Epithelial cell of prostate (primary cell): ENCODE measurements at places on chromosomes 16 and 17.

DNA sequence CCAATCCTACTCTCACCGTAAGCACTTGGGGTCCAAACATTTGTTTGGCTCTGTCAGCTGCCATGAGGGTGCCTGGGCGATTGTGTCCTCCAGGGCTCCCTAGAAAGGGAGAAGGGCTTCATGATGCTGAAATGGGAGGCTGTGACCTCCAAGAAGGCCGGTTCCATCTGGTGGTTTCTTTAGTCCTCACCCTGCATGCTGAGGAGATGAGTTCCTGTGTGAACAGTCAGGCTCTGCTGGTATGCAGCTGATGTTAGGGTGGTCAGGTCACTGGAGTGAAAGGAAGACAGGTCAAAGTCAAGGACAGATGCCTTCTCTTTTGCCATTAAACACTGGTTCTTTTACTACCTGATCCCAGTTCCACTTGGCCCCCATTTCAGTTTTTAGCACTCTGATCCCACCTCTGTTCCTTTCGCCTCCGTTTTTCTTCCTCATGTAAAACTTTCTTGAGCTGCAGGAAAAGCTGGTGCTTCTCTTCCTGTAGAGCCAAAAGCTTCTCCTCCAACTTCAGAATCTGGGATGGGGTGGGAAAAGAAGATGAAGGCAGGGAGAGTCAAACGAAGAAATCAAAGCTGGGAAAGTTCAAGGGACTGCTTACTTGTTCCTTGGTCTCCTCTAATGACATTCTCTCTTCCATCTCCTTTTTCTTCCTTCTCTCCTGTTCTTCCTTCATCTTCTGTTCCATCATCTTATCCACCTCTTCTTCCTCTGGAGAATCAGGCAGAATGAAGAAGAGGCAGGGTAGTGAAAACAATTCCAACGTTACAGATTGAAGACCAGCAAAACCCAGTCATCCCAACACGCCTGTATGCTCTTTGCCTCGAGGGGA lies 1.1 kb downstream of the GPS2 start:
- DNase-seq = no peak

DNA sequence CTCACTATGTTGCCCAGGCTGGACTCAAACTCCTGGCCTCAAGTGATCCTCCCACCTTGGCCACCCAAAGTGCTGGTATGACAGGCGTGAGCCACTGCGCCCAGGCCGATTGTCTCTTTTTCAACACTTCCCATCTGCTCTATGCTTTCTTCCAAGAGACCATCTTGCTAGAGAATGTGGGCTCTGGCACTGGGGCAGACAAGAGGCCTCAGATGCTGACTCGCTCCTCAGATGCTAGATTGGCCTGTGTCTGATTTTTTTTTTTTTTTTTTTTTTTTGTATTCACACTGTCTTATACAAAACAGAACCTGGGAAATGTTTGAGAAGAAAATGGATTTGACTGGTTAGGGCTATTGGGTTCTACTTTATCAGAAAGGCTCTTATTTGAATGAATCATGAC lies 58.2 kb downstream of the CYB5D2 start:
- no peak for DNase-seq

DNA sequence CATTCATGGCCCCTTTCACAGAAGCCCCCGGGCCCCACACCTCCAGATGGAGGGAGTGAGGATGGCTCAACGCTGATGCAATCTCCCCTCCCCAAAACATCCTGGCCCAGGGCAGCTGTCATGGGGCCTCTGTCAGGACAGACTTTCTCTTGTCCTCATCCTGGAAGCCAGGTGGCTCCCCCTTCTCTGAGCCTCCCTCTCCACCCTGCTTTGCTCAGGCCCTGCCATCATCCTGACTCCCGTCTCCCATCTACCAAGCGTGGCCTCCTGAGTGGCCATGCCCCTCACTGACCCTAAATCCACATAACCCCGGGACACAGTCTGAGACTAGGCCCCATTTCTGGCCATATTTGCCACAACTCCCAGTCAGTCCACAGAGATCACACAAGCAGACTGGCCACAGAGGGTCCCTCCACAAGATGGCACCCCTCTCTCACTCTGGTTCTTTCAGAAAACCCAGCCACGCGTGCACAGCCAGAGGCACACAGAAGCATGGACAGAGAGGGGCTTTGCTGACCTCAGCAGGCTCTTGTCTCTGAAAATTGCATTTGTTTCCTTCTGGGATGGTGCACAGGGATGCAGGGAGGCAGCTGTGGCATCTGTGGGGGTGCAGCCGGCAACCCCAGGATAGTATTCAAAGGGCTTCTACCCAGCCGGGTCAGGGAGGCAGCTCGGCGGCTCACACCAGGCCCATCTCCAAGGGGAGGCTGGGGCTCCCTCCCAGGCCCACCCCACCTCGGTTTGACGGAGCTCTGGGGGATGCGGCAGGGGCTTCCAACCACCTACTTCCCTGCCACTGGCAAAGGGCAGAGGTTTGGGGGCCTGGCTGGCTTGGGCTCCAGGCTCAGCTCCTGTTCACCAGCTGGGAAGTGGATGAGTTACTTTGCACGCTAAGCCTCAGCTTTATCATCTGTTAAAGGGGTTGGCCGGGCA lies 16.9 kb downstream of the DOC2B start:
- no peak for DNase-seq

GRCh38 chr17:2981325-2981724 lies 82.1 kb downstream of the OR1D5 start:
- DNase-seq = no peak

- DNase-seq = no peak
Observed at GRCh38 chr16:58329135-58329534, 34.3 kb upstream of the PRSS54 start.

- DNase-seq = no peak
Observed at GRCh38 chr17:76438906-76439305, 14.0 kb downstream of the UBE2O start.

DNA sequence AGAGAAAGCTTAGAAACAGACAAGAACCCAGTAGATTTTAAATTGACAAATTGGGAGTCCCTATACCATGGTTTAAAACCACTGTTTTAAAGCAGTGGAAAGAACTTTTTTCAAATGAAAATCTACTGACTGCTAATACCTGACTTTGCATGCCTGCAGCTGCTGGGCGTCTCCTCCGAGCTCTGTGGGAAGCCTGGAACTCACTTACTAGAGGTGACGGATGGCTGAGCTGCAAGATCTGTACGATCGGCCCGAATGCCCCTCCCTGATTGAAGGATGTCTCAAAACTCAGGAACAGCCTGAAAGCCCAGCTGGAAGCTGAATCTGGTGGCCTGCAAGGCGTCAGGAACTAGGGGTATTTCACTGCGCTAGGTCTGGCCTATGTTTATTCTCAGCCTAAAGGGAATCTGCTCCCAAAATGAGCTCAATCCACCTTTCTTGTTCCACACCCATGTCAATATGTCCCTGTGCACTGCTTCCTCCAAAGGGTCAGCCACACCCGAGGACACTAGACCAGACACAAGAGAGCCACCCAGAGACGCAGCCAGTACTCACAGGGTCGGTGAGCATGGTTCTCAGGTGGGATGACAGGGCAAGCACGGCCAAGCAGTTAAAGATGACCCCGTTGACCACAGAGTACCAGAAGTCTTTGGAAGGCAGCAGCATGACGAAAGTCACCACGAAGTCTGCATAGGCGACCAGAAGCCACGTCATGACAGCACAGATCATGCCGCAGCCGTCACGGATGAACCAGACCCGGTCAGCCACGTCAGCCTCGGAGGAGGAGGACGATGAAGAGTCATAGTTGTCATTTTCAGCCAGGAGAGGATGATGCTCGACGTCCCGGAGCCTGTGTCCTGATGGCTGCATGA lies 21.4 kb downstream of the ZDHHC7 start:
- no peak for DNase-seq

DNA sequence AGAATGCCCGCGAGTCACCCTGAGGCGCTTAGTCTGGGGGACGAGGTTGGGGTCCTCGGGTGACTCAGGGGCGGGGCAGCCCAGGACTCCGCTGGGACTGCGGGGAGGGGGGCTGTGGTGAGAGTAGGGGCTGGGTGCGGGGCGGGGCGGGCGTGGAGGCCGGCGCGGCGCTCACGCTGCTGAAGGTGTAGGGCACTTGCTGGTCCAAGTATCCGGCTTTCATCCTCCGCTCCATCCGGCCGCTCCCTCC lies 832 bp downstream of the ETV4 start:
- DNase-seq = no peak

DNA sequence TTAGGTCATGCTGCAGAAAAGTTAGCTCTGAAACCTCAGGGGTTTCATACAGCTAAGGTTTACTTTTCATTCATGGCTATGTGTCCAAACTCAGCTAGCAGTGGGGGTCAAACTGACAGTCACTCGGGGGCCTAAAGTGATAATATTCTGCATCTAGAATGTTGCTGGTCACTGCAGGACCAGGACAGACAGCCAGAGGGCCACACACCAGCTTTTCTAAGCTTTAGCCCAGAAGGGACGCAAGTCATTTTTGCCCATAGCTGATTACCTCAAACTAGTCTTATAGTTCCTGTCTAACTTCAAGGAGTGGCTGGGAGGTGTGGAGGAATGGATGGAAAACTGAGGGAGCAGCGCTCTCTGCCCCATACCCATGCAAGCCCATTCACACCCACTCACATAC lies 163.0 kb upstream of the NLRP1 start:
- no peak for DNase-seq

- no peak for DNase-seq
Observed at GRCh38 chr16:49928176-49929041, 72.5 kb upstream of the ZNF423 start.

DNA sequence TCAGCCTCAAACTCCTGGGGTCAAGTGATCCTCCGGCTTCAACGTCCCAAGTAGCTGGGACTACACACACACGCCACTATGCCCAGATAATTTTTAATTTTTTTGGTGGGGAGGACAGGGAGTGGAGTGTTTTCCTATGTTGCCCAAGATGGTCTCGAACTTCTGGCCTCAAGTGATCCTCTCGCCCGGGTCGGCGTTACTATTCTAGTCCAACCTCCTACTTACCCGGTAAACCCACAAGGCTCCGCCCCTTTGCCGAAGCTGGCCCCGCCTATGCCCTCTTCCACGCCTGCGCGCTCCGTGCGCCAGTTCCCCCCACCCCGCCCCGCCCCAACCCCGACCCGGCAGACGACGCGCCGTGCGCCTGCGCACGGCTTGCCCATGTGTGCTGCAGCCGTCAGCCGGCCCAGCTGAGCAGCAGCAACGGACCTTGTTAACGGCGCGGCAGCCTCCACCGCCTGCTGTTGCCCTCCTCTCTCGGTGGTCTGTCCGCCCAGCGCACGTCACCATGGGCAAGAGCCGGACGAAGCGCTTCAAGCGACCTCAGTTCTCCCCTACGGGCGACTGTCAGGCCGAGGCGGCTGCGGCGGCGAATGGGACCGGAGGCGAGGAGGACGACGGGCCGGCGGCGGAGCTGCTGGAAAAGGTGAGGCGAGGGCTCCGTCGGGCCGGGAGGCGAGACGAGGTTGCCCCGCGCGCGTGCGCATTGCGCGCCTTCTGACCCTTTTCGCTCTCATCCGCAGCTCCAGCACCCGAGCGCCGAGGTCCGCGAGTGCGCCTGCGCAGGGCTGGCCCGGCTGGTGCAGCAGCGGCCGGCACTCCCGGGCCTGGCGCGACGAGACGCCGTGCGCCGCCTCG lies at the start of gene HEATR3:
Gene HEATR3 (plus strand): TSS at position 347 of the 858 bp plus-strand sequence. CDS start 162 bp downstream, at position 509.
- peak; percentile 45 for DNase-seq

DNA sequence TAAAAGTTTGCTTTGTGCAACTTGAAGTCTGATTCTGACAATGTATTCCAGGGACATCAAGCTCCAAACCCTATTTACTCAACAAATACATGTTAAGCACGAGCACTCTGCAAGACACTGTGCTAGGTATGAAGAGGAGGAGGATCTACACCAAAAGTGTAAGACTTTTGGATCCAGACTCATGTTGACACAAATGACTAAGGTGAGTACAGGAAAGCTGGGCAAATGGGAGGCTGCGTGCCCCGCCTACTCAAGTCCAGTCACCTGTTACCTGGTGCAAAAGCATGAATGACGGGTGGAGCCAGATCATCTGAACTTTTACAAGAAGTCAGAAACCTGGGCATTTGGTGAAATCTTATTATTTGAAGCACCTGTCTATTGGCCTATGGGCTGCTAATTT lies 120.7 kb downstream of the ABCC12 start:
- peak; percentile 48 for DNase-seq

DNA sequence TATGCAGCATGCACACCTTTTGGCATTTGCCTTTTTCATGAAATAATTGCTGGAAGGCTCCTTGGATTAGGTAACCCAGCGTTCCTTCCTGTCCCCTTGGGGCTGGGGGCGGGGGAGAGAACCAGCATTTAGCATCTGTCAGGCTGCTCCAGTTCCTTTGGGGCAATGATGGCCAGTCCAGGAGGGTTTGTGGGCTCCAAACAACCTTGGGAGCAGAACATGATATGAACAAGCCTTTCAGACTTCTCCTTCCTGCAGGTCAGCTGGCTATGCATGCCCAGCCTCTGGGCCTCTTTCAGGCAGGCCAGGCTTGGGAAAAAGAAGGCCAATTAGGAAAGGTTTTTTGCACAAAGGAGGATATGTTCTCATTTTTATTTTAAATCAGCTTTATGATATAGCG lies 1.1 kb upstream of the SMTNL2 start:
- no peak for DNase-seq

GRCh38 chr17:57762452-57763395 lies 17.6 kb upstream of the CCDC182 start:
- no peak for DNase-seq

GRCh38 chr16:71927383-71927782 lies 32.1 kb downstream of the IST1 start:
- no peak for DNase-seq

DNA sequence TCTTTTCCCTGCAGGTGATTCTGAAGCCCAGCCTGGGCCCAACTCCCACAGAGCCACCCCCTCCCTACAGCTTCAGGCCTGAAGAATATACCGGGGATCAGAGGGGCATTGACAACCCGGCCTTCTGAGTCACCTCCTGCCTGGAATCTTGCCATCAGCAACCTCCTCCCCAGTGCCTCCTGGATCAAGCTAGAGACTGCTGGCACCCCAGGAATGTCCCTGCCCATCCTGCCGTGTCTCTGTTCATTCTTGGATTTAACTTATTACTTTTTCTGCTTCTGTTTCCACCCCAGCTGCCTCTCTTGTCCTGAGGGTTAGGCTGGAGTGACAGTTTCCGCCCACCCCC lies 4.9 kb downstream of the TMEM92 start:
- no peak for DNase-seq

DNA sequence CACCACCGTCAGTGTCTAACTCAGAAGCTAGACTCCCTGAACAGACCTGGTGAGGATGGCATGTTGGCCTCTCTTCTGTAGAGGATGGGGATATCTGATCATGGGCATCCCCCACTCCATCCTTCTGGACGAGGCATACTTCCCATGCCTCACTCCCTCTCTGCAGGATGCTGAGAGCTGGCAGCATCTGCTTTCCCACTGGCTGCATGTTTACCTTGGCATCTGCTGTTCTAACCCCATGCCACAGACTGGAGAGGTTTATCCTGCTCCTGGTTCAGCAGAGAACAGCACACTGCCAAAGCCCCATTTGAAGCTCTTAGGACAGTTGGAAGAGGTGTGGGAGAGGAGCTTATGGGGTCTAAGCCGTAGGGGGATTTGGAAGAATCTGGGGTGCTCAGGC lies 46.0 kb downstream of the YPEL2 start:
- no peak for DNase-seq

GRCh38 chr16:23920899-23921298 lies 85.1 kb downstream of the PRKCB start:
- no peak for DNase-seq
